ENCODE measurements at places on chromosomes 5 and 9.

GRCh38 chr9:134187891-134188385 lies 23.6 kb upstream of the RNU6ATAC start:
- no peak for DNase-seq

- no peak for DNase-seq
Measured at GRCh38 chr5:111948092-111948841, 191.3 kb upstream of the NREP start.

DNA sequence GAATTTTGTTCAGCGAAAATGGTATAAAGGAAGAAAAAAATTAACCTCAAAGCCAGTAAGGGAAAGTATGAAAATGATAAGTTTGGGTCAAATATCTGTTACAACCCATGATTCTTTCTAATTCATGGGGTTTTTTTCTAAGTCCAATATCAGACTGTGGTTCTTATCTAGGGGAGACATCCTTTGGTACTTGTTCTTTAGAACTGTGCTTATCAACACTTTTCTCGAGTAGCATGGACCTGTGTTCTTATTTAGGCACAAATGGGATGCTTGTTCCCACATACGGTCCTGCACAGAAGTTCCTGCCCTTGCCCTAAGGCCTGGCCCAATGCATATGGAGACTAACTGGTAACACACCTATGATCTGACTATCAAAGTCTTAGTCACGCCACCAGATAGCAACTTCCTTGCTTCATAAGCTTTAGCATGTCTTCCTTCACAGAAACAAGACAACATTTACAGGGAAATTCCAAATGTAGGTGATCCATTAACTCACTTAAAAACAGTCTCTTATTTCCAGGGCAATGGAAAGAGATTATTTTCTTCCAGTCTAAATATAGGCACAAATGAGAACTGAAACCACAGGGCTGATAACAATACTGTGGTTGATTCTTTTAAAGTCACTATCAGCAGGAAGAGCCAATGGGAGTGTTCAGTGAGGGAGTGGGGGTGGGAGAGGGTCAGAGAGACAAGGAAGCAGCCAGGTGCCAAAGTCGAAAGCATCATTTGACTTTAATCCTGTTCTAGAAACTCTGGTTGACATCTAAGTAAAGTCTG lies 268.8 kb upstream of the ANKRD55 start:
- DNase-seq, result no peak

DNA sequence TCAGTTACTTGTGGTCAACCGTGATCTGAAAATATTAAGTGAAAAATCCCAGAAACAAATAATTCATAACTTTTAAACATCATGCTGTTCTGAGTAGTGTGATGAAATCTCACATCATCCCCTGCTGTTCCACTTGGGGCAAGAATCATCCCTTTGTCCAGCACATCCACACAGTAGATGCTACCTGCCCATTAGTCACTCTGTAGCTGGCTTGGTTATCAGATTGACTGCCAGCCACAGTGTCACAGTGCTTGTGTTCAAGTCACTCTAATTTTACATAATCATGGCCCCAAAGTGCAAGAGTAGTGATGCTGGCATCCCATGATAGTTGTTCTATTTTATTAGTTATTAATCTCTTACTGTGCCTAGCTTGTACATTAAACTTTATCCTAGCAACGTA lies 39.1 kb upstream of the CER1 start:
- DNase-seq, result no peak

- DNase-seq, result no peak
Measured at GRCh38 chr9:26462213-26462612, 430.4 kb downstream of the CAAP1 start.

DNA sequence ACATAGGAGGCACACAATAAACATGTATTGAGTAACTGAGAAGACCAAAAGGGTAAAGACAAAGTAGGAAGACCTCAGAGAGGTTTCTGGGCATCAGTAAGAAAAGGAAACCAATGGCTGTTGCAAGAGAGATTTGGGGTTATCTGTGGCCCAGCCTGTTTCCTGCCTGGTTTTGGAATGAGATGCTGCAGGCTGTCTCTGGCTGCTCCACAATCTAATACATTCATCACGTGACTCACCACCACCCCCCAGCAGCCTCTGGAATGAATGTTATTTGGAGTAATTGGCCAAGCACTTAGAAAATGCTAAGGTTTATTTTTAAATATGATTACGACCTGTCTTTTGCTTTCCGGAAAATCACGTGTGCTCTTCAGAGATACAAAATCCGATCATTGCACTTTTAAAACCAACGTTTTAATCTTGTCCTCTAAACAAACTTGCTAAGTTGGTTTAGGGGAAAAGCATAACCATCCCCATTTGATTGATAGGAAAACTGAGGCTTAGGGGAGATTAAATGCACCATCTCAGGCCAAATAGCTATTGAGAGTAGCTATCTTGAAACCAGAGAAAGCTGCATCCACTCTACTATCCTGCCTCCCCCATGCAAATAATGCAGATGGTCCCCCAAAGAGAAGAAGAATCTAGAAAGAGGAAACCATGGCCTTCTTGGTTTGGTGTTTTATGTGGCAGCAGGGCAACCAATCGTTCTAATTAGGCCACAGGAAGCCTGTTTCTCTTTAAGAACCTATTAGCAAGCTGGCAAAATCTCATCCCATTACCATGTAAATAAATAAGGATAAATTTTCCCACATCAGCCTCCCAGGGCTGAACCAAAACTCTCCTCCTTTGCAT lies 151.8 kb upstream of the ADRA1B start:
- DNase-seq, result no peak

- no peak for DNase-seq
Measured at GRCh38 chr9:138075496-138075895, 197.9 kb downstream of the CACNA1B start.

DNA sequence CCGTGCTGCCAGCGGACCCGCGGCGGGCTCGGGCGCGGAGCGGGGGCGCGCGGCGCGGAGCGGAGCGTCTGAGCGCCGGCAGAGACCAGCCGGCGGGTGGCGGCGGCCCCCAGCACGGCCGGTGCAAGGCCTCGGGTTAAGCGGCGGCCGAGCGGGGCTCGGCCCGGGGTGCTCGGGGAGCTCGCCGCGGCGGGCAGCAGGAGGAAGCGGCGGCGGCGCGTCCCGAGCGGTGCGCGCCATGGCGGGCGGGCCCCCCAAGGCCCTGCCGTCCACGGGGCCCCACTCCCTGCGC lies 150 bp downstream of the SNX30 start:
- DNase-seq, result no peak

GRCh38 chr5:96312383-96312782 lies 120.7 kb downstream of the PCSK1 start:
- DNase-seq, result no peak
